ENCODE measurements at places on chromosomes 5 and 9.
A peak's percentile ranks its signal among the peaks of the same experiment; 100 is the strongest.

GRCh38 chr9:128902351-128903078 lies 18.3 kb upstream of the PHYHD1 start:
- no peak overlapping the region for H3K4me3 ChIP-seq
- peaks cover 3% of the 10 kb centered on the region for H3K36me3 ChIP-seq
- H3K27ac ChIP-seq = no peak overlapping the region

GRCh38 chr5:58523956-58524355 lies 32.7 kb downstream of the GAPT start:
- no peaks in the 10 kb centered on the region for H3K36me3 ChIP-seq
- H3K27me3 ChIP-seq = no peaks in the 10 kb centered on the region
- no peak overlapping the region for H3K27ac ChIP-seq
- no peak overlapping the region for H3K4me3 ChIP-seq

DNA sequence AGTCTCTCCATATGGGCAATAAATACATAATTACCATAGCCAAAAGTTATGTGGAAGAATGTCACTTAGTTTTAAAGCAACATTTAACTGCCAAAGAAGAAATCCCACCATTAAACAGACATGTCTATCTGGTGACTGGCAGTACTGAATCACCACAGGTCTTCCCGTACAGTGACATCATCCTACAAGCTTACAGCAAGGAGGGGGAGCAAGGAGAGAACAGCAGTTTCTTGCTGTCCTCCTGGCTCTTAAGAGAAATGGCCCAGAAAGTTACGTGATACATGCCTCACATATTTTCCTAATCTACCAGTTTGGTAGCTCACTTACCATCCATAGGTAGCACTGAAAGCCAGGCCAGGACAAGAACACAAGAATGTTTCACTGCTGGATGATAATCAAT lies 671.0 kb downstream of the DMRTA1 start:
- no peaks in the 10 kb centered on the region for H3K36me3 ChIP-seq
- no peaks in the 10 kb centered on the region for H3K4me1 ChIP-seq
- no peak overlapping the region for H3K4me3 ChIP-seq

GRCh38 chr9:137116027-137116507 lies 1.5 kb upstream of the DPP7 start:
- H3K27ac ChIP-seq = no peak overlapping the region
- no peak overlapping the region for H3K4me3 ChIP-seq
- no peak for DNase-seq
- no peaks in the 10 kb centered on the region for H3K36me3 ChIP-seq

DNA sequence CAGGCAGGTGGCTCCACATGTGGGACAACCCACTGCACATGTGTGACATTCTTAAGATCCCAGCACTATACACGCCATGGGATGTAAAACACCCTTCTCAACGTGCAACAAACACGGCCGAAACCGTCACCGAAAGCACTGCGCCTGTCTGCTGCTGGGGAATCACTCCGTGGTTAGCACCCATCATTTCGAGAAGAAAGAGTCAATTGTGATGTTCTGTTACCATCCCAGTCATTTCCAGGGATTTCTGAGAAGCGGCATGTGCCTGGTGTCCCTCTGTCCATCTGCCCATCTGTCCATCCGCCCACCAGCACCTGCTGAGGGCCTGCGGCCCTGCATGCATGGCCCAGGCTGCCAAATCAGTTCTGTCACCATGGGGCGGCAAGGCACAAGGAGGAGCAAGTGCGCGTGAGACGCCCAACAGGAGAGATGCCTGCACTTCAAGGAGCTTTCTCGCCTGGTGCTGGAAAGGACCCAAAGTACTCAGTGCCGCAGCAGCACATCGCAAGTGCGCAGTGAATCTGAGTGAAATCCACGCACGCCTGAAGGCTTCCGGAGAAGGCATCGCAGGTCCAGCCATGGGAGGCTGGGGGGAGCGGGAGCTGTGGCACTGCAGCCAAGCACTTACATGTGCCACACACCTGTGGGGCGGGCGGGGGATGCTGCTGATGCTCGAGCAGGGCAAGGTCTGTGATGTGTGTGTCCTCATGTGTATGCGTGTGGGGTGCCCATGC lies 38.0 kb downstream of the VAV2 start:
- no peak overlapping the region for H3K27ac ChIP-seq
- H3K4me1 ChIP-seq = peaks cover 7% of the 10 kb centered on the region
- H3K4me3 ChIP-seq = no peak overlapping the region

DNA sequence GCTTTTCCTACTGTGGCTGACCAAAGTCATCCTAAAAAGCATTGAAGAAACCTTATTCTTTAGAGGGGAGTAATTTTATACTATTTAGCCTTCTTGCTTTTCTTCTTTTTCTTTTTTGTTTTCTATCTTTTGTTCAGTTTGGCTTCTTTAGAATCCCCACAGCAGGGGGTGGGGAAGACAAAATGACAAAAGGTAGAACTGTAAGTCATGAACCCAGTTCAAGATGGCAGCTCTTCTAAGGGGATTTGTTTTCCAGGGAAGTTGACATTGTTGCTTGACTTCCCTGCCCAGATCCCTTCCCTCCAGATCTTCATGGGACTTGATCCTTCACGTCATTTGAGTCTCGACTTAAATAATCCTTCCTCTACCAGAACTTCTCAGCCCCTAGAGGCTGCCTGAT lies 692.4 kb upstream of the DMAC1 start:
- no peaks in the 10 kb centered on the region for H3K27me3 ChIP-seq
- H3K4me3 ChIP-seq = no peak overlapping the region
- no peaks in the 10 kb centered on the region for H3K36me3 ChIP-seq
- H3K27ac ChIP-seq = no peak overlapping the region
- no peak for DNase-seq

DNA sequence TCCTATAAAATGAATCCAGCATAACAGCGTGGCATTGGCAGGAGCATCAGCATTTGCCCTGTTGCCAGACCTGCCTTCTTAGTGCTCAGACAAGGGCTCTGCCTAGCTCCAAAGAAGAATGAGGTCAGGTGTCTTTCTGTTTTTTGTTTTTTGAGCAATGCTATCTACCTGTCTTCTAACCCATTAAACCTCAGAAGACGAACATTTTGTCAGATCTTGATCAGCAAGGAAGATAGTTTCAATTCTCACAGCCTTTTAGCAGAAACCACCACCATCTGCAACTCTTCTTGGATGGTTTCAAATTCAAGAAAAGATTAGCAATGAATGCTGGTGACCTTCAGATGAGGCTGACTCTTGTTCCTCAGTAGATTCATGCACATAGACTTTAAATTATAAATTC lies 103.5 kb upstream of the IQGAP2 start:
- no peak overlapping the region for H3K4me3 ChIP-seq
- no peaks in the 10 kb centered on the region for H3K4me1 ChIP-seq
- H3K27me3 ChIP-seq = no peaks in the 10 kb centered on the region
- H3K36me3 ChIP-seq = no peaks in the 10 kb centered on the region
- no peak for DNase-seq

DNA sequence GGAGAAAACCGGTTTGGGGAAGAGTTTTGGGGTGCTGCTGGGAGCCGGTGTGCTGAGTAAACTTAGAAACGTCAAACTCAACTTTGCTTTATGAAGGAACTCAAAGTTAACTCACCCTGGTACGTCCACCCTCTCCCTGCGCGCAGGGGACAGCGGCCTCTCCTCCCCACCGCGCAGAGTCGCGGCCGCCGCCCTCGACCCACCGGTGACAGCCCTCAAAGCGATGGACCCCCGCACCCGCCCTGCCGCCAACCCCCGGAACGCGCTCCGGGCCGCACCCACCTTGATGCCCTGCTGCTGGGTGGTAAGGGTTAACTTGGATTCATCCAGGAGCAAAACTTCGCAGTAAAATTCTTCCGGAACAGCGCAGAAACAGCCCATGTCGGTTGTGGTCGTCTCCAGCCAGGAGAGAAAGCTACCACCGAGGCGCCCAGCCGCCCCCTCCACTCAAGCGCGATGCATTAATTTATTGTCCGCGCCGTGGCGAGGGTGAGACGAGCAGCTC lies 366 bp downstream of the EPB41L4A start:
- H3K36me3 ChIP-seq = no peaks in the 10 kb centered on the region
- DNase-seq = no peak
- peak overlapping the region; percentile 97 for H3K4me3 ChIP-seq
- peaks cover 10% of the 10 kb centered on the region for H3K27me3 ChIP-seq
- H3K4me1 ChIP-seq = no peaks in the 10 kb centered on the region
- no peak overlapping the region for H3K27ac ChIP-seq

DNA sequence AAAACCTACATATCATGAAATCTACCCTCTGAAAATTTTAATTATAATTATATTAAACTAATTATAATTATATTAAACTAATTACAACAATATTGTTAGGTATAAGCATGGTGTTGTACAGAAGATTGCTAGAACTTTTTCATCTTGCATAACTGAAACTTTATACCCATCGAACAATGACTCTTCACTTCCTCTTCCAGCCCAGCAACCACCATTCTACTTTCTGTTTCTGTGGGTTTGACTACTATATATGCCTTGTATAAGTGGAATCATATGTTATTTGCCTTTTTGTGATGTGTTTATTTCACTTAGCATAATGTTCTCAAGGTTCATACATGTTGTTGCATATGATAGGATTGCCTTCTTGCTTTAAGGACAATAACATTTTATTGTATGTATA lies 274.2 kb upstream of the CCNH start:
- no peak for DNase-seq
- no peaks in the 10 kb centered on the region for H3K27me3 ChIP-seq
- H3K4me3 ChIP-seq = no peak overlapping the region
- H3K27ac ChIP-seq = no peak overlapping the region
- no peaks in the 10 kb centered on the region for H3K4me1 ChIP-seq

GRCh38 chr5:127609011-127609410 lies 39.9 kb upstream of the CTXN3 start:
- no peaks in the 10 kb centered on the region for H3K4me1 ChIP-seq
- H3K27ac ChIP-seq = no peak overlapping the region
- no peak for DNase-seq
- H3K27me3 ChIP-seq = no peaks in the 10 kb centered on the region
- H3K4me3 ChIP-seq = no peak overlapping the region

GRCh38 chr5:141343242-141343952 lies at the start of gene PCDHGA3:
Gene PCDHGA3, plus strand, starts transcription at chr5:141343829. Its CDS starts 205 bp downstream, at chr5:141344034.
- DNase-seq = no peak
- no peaks in the 10 kb centered on the region for H3K36me3 ChIP-seq

- H3K4me1 ChIP-seq = peaks cover 3% of the 10 kb centered on the region
- no peak overlapping the region for H3K27ac ChIP-seq
- H3K36me3 ChIP-seq = peaks cover 3% of the 10 kb centered on the region
Measured at GRCh38 chr5:123028222-123028621, 8.3 kb downstream of the PPIC start.

DNA sequence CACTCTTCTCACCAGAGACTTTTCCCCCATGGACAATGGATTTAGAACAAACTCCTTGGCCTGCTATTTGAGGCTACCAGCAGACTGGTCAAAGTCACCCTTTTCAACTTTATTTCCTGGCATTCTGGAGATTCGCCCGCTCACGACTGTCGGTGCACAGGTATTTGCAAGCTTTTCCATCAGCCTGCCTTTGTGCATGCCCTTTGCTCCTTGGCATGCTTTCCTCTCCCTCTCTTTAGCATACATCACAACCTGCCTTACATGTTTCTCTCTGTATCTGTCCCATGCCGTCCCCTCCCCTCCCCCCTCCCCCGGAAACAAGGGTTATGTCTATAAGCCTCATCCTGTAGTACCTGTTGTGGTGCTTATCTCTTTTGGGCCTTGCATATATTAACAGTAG lies 257.1 kb downstream of the AOPEP start:
- no peaks in the 10 kb centered on the region for H3K27me3 ChIP-seq
- no peak overlapping the region for H3K4me3 ChIP-seq
- H3K4me1 ChIP-seq = 0 out of 2 replicates have a peak, but pooled peaks cover 4% of the 10 kb centered on the region

DNA sequence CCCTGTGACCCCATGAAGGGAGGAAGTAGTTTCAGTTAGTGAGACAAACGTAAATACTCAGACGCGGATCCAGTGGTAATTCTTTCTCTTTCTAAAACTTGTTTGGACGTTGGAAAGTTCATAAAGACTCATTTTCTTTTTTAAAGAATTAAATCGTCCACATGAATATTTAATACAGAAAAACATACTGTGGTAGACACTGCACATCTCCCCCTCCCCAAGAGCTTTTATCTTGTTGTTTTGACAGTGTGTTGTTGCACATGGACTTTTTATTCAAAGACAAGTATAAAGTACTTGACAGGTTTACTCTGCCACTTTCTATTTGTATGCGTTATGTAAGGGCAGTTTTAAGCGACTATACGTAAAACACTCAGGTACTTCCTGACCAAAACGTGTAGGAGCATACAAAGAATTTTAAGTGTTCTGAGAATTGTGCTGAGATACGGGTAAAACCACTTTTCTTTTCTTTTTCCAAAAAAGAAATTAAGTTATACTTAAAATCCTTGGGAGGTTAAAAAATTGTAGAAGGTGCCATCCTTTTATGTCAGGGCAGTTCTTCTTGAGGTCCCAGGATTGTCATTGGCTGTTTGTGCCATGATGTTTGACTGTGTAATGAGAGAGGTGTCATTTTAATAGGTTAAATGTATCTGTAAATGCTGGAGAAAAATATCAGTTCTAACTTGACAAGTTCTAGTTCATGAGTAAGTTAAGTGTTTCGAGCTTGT lies 1.3 kb downstream of the NIPBL start:
- H3K4me1 ChIP-seq = no peaks in the 10 kb centered on the region
- H3K36me3 ChIP-seq = no peaks in the 10 kb centered on the region
- H3K27me3 ChIP-seq = no peaks in the 10 kb centered on the region
- H3K4me3 ChIP-seq = peak overlapping the region; percentile 97

DNA sequence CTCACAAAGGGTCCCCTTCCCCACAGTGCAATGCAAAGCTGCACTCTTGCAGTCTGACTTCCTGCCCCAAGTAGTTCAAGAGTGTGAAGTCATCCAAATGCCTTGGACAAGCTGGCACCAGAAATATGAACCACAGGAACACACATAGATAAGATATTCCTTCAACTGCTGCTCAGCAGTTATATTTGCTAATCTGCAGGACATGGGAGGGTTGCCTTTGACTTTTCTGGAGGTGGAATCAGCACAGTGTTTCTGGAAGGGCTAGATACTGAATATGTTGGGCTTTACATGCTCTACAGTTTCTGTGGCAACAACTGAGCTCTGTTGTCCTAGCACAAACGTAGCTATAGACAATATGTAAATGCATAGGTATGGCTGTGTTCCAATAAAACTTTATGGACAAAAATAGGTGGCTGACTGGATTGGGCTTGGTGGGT lies 96.7 kb upstream of the PCA3 start:
- no peaks in the 10 kb centered on the region for H3K27me3 ChIP-seq
- H3K4me3 ChIP-seq = no peak overlapping the region
- H3K36me3 ChIP-seq = no peaks in the 10 kb centered on the region

DNA sequence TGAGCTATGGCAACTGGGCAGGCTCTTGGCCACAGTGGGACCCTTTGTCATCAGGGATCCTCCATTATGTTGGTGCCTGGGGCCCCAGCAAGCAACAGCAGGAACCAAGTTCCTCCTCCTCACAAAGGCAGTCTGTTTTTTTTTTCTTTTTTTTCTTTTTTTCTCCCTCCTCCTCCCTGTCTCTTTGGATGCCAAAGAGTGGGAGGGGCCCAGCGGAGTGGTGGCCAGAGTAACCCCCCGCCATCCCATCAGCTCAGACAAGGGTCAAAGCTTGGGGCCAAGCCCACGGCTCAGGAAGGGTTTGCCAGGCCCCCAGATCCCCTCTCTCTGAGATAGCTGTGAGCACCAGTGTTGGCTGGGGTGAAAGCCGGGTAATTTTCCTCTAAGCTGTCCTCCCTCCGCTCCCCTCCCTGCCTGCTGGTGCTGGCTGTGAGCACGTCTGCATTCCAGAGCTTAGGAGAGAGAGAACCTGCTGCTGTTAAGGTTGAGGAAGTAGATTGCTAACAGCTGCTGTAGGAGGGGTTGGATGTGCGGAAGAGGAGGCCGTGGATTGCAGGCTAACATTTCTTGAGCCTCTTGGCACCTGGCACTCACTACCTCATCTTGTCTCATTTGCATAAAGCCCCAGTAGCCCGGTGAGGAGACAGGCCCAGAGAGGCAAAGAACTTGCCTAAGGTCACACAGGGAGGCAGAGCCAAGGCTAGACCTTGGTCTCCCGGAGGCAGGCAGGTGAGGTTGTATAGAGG lies 21.2 kb downstream of the GSN start:
- no peak overlapping the region for H3K27ac ChIP-seq
- no peak overlapping the region for H3K4me3 ChIP-seq
- no peak for DNase-seq
- no peaks in the 10 kb centered on the region for H3K36me3 ChIP-seq
- peaks cover 23% of the 10 kb centered on the region for H3K27me3 ChIP-seq
